ENCODE measurements at places on chromosomes 6 and 20. TPM values are rescaled to one million over a fixed set of nuclear protein-coding genes. Genes with fewer than 3 reads are reported as not detected.

Gene TMEM170B
- total RNA-seq, result 7.0 TPM

Gene TNFAIP3
- 24.2 TPM for total RNA-seq

Gene KCNK17
- not detected for total RNA-seq

Gene PRRT1
- 0.24 TPM for total RNA-seq

Gene BNIP5
- total RNA-seq, result not detected

Gene MOCS1
- total RNA-seq, result 90.1 TPM

Gene RHAG
- not detected for total RNA-seq

Gene MAP1LC3A
- 53.6 TPM for total RNA-seq

Gene CCND3
- 186 TPM for total RNA-seq

Gene ERVFRD-1
- not detected for total RNA-seq

Gene EPPIN
- not detected for total RNA-seq

Gene MRPL18
- 37.2 TPM for total RNA-seq

Gene ECT2L
- total RNA-seq, result not detected

Gene ATP9A
- 16.7 TPM for total RNA-seq

Gene PDYN
- not detected for total RNA-seq

Gene NMBR
- not detected for total RNA-seq

Gene PLCB4
- 13.9 TPM for total RNA-seq

Gene CLVS2
- not detected for total RNA-seq

Gene DEFB113
- total RNA-seq, result not detected

Gene C6orf163
- total RNA-seq, result 2.0 TPM

Gene CDSN
- not detected for total RNA-seq

Gene KHDC1L
- not detected for total RNA-seq

Gene RAD21L1
- total RNA-seq, result not detected

Gene MAP7
- total RNA-seq, result 4.6 TPM

Gene PROKR2
- total RNA-seq, result not detected

Gene HMGCLL1
- total RNA-seq, result 0.82 TPM

Gene TULP4
- 76.7 TPM for total RNA-seq

Gene GGTLC1
- not detected for total RNA-seq

Gene DAAM2
- total RNA-seq, result 57.1 TPM

Gene SRF
- 22.7 TPM for total RNA-seq

Gene BMP6
- 4.6 TPM for total RNA-seq

Gene HSD17B8
- total RNA-seq, result 8.4 TPM

Gene CRISP3
- total RNA-seq, result not detected

Gene KIF13A
- total RNA-seq, result 64.3 TPM

Gene PAX1
- total RNA-seq, result not detected

Gene OR14J1
- total RNA-seq, result not detected

Gene SPACA1
- not detected for total RNA-seq

Gene SH3BGRL2
- 26.8 TPM for total RNA-seq

Gene MCCD1
- total RNA-seq, result not detected

Gene UST
- total RNA-seq, result 9.2 TPM

Gene SNRPB2
- 38.1 TPM for total RNA-seq

Gene TCP11
- not detected for total RNA-seq

Measured in omental fat pad (tissue), 4 donors.